ENCODE measurements at places on chromosomes 3 and 15. TPM values are rescaled to one million over a fixed set of nuclear protein-coding genes. Genes with fewer than 3 reads are reported as not detected.

- no peaks in the 10 kb centered on the region for H3K27me3 ChIP-seq
- H3K27ac ChIP-seq, result peak overlapping the region; percentile 84
- no peak for DNase-seq
- H3K36me3 ChIP-seq, result no peaks in the 10 kb centered on the region
- peaks cover 7% of the 10 kb centered on the region for H3K4me1 ChIP-seq
These were observed 193.3 kb upstream of the PROK2 start for GRCh38 chr3:71978150-71978721.

DNA sequence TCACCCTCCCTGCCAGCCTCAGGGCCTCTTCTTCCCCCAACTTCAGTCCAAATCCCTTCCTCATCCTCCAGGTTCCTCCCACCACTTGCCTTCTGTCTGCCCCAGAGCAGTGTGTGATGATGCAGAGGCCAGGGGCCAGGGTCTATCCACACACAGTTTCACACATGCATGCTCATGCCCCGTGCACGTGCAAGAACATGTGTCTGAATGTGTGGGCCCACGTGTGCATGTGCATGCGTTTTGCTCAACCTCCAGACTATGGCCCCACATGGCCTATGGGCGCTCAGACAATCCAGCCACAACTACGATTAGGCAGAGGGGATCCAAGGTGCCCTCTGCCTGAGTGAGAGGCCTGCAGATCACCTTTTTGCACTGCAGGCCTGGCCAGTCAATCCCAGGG, 32.3 kb upstream of the SLC6A1 start:
- no peak overlapping the region for H3K4me3 ChIP-seq
- DNase-seq, result no peak
- no peaks in the 10 kb centered on the region for H3K27me3 ChIP-seq
- no peaks in the 10 kb centered on the region for H3K36me3 ChIP-seq
- H3K27ac ChIP-seq, result no peak overlapping the region

GRCh38 chr15:45201869-45202268, 14.1 kb upstream of the SHF start:
- no peak overlapping the region for H3K27ac ChIP-seq
- H3K4me3 ChIP-seq, result no peak overlapping the region
- peaks cover 4% of the 10 kb centered on the region for H3K4me1 ChIP-seq
- no peak for DNase-seq
- H3K27me3 ChIP-seq, result no peaks in the 10 kb centered on the region

DNA sequence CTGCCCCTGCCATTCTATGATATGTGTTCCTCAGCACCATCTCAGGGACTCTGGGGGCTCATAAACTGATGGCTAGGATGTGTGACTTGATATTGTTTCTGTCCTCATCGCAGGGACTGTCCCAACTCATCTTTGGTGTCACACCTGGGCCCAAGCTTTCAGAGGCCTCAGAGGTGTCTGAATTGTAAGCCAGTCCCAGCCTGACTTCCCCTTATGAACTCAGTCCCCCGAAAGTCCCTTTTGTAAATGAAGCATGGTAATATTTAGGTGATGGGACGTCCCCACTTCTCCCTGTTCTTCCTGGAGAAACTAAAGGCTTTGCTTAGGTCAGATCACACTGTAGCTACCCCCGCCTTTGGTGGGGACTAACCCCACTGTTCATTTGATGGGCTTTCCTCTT, 142.4 kb upstream of the TLE3 start:
- no peak overlapping the region for H3K4me3 ChIP-seq
- H3K27me3 ChIP-seq, result no peaks in the 10 kb centered on the region
- H3K4me1 ChIP-seq, result no peaks in the 10 kb centered on the region
- no peaks in the 10 kb centered on the region for H3K36me3 ChIP-seq
- H3K27ac ChIP-seq, result no peak overlapping the region

The ARID3B gene
- 13.2 TPM for total RNA-seq

The CPB1 gene
- total RNA-seq, result not detected

The ELL3 gene
- 7.7 TPM for total RNA-seq

The GRM2 gene
- 0.27 TPM for total RNA-seq

Measured in hepatocyte (in vitro differentiated cells).